ENCODE measurements at places on chromosomes 5 and 9.

- DNase-seq: peak; percentile 99
Measured at GRCh38 chr9:93183663-93184431, at the start of gene WNK2. Gene WNK2 (plus strand): TSS chr9:93184139. CDS start chr9:93184930, 791 bp downstream.

- DNase-seq: no peak
Measured at GRCh38 chr5:103821361-103821760, 258.8 kb upstream of the NUDT12 start.

- DNase-seq: no peak
Measured at GRCh38 chr9:69083321-69083720, 47.8 kb downstream of the FXN start.

DNA sequence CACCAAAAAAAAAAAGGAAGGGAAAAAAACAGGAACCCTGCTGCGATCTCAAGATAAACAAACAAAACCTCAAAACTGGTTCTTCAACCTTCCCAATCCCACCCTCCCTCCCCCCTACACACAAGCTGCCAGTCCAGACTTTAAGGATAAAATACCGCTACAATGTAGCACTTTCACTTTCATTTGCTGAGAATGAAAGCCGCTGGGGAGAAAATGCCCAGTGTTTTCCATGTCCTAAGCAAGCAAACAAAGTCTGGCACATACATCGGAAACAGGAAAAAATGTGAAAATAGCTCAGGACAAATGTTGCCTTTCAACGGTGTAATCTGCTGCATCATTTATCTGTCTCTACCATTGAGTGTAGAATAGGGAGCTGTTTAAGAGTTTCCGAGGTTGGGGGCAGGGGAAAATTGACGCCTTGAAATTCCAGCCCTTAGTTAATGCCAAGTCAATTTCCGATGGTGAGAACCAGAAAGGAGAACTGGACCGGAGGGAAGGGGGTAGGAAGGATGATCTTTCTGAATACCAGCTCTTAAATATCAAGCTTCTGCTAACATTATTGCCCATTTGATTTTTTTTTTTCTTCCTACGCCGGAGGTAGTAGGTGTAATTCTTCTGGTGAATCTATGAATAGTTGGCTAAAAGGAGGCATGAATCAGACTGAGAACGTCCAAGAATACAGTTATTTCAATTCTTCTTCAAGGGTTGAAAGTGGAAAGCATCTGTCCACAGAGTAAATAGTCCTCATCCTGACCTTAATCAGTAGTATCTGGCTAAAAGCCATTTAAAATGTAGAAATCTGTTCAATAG, 1.2 kb upstream of the ADAMTS6 start:
- DNase-seq: peak; percentile 34

- DNase-seq: no peak
Measured at GRCh38 chr9:81465468-81466011, 223.8 kb downstream of the TLE1 start.

- no peak for DNase-seq
Measured at GRCh38 chr9:128819716-128820664, 1.7 kb downstream of the ENDOG start.

DNA sequence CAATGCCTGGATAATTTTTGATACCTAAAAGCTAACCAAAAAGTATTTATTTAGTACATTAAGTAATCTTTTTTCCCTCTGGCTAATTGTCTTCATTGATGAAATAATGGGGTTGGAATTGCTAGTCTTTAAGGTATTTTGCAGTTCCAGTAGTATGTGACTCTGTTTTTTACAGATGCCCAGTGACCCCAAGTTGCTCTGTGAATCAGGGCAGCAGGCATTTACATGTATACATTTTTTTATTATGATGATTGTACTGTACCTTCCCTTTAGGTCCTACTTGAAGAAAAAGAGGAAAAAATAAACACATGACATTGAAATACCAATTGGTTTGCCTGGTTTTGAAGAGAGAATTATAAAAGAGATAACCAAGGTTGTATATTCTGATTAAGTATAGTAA, 385.5 kb downstream of the ADGRV1 start:
- DNase-seq: no peak

- DNase-seq: no peak
Measured at GRCh38 chr9:17600962-17601593, 22.2 kb downstream of the SH3GL2 start.

DNA sequence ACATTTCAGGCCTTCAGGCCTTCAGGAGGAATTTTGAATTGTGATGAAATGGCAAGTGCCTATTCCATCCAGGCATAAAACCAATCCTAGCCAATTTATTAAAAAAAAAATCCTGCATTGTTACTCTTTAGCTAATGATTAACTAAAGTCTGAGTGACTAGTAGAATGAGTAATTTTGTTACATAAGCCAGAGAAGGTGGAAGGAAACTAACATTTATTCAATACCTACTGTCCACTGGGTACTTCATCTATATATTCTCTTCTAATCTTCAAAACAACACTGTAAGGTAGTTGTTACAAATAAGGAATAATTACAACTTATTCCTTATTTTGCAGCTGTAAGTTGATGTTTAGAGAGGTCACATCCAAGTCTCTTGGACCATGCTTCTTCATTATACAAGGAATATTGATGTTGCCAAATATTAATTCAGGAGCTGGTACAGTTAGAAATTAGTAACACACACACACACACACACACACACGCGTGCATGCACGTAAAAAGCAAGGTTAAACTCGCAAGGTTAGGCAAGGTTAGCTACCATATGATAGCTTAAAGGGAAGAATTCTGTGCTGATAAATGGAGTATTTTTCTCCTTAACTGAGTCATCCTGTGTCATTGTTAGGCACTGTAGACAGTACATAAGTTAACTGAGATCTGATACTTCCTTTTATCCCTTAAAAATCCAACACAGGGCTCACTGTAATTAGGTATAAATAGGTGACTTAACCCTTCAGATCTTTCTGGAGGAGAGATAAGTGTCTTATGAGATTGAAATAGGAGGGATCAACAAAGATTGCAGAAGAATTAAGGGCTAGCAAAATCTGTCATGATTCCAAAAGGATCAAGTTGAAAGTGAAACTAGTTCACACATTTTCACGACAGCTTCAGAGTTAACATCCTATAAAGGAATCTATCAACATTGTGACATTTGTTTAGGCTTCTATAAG, 596.9 kb downstream of the PDE4D start:
- DNase-seq: no peak

GRCh38 chr5:11897781-11898180, 6.5 kb downstream of the CTNND2 start:
- no peak for DNase-seq

- DNase-seq: no peak
Measured at GRCh38 chr9:4167728-4168127, 132.1 kb downstream of the GLIS3 start.

DNA sequence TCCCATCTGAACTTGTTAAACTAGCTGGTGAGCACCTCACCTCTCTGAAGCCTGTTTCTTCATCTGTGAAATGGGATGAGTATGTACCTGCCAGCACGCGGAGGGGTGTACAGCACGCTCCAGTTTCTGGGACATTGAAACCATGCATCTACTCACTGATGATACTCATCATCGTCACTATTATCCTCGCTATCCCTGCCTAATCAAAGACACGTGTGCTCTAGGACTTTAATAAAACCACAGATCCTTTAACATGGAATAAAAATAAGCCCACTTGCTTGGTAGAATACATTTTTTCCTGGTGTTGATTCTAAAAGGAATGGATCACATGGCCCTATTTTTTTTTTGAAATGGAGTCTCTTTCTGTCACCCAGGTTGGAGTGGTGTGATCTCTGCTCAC, 37.3 kb upstream of the POMT1 start:
- DNase-seq: no peak

DNA sequence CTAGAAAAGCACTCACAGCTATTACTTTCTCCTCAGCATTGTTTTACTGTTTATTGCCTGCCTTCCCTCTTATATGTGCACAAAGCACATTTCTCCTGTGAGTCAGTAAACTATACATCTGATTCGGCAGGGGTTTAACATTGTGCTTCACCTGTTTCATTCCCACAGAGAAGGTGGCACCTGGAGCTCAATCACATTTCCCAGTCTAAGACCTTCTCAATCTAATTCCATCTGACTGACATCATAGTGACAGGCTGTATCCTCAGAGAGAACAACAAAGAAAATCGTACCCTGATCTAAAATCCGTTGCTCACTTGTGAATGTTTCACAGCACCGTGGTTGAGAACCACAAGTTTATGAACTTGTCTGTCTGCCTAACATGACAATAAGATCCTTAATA, 92.4 kb upstream of the CAST start:
- DNase-seq: no peak

DNA sequence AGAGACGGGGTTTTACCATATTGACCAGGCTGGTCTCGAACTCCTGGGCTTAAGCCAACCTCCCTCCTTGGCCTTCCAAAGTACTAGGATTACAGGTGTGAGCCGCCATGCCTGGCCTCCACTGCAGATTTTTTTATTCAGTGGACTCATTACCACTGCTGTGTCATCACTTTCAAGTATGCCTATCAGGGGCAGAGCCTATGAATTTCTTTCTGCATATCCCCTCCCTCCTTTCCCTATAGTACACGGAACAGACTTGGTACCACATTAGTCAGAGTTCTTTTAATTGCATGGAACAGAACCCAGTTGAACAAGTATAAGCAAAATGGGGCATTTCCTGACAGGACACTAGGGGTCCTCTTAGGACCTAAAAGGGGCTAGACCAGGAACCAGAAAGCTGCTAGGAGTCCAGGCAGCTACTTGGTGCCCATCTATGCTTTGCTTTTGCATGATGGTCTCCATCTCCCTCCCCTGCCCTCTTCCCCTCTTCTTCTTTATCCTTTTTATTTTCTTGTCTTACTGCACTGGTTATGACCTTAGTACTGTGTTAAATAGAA, 5.8 kb downstream of the BSPRY start:
- no peak for DNase-seq

GRCh38 chr9:93620881-93621820, 44.8 kb downstream of the PHF2 start:
- no peak for DNase-seq

GRCh38 chr5:74538206-74538661, 102.3 kb downstream of the ENC1 start:
- no peak for DNase-seq

DNA sequence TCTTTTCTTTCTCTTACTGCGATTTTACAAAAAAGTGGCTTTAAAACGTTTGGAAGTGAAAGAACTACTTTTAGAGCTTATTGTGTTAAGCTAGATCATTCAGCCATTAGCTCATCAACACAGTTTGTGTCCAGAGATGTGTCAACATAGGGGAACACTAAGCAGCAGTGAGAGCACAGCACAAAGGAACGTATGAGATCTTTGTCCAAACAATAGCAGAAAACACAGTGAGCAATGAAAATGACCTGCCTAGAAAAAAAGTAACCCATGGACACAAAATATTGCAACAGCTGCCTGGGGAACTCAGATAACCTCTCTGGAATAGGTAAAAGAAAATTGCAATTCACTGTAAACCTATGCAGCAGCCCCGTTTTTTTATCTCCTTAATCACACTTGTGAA, 372.5 kb downstream of the ARHGEF28 start:
- no peak for DNase-seq

DNA sequence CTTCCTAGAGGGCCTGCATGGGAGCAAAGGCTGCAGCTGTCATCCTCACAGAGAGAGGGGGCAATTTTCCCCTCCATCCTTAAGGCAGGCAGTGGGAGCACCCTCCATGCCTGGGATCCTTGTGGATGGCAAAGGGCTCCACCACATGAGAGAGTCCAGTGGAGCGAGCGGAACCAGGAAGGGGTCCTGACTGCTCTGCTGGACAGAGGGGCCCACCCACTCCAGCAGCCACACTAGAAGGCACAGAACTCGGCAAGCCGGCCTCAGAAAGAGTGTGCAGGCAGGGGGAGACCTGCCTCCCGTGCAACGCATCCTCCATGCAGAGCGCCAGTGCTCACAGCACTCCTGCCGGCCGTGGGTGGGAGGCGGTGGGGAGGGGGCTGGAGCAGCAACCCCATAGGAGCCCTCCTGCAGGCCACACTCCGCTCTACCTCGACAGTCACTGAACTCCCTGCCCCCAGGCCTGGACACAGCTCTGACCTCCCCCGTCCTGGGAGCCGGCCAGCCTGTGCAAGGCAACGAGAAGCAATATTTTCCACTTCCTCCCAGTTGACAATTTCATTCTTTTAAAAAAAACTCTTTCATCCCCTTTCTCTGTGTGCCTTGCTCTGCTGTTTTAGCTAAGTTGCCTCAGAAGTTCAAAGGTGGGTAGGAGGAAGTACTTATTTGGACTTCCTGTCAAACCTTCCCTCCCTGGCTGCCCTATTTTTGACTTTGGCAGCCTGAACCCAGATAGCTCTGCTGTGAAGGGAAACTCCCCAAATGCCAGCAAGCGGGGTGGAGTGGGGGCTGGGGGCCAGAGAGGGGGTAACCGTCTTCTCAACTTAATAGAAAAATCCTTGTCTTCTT, 5.3 kb upstream of the LCP2 start:
- peak; percentile 70 for DNase-seq

GRCh38 chr9:137330689-137331088, 28.6 kb upstream of the NRARP start:
- DNase-seq: no peak

- DNase-seq: no peak
Measured at GRCh38 chr9:20253635-20254034, 368.7 kb downstream of the MLLT3 start.

DNA sequence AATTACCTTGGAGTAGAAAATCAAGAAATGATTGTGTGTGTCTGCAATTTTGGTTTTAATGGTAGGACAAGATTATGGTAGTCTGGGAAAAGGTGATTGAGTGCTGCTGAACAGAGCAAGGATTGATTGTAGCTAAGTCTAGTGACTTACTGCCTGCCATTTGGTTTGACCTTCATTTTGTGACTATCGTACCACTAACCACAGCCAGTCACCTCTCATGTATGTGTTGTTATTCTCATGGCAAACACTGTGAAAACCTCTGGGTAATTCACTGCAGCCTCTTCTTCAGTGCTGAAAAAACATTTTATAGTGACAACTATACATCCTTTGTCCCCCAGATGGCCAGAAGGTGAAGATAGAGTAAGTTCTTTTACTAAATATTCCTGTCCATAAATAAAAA, 37.5 kb downstream of the CTNNA1 start:
- DNase-seq: no peak

DNA sequence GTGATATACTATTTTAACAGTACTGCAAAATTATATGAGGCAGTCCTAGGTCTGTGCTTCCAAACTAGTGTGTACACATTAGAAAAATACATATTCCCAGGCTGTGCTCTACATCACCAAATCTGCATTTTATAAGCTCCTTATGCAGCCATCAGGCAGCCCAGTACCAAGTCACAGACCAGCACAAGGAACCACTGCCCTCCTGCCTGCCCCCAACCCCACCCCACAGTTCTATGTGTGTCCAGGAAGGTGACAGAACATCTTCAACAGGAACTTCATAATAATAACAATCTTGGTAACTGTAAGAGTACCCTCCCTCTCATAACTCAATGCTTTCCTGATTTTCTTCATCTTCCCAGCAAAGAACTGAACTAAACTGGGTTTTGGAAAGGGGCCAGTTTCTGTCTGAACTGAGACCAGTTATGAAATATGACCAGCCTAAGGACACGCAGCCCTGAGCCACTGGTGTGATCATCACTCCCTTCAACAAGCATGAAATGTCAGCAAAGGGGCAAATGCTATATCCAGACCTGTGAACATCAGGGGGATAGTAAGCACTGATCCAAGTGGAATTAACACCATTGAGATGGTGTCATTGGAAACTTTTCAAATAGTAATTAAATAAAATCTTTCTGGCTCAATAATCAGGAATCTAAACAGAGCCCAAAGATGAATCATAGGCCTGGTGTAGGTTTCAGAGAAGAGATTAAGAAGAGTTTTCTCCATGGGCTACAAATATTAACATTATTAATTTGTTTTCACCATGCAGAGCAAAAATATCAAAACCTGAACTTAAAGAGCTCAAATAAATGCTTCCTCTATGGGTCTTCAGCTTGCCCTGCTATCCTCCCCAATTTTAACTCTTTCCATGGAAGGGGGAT, 82.1 kb downstream of the DPYSL3 start:
- no peak for DNase-seq
